ENCODE measurements at places on chromosomes 11 and 22.
A peak's percentile ranks its signal among the peaks of the same experiment; 100 is the strongest.

- DNase-seq = no peak
These were observed 1219.6 kb downstream of the BRD1 start for GRCh38 chr22:48607901-48608662.

GRCh38 chr11:131537196-131537595, 166.8 kb downstream of the NTM start:
- no peak for DNase-seq

DNA sequence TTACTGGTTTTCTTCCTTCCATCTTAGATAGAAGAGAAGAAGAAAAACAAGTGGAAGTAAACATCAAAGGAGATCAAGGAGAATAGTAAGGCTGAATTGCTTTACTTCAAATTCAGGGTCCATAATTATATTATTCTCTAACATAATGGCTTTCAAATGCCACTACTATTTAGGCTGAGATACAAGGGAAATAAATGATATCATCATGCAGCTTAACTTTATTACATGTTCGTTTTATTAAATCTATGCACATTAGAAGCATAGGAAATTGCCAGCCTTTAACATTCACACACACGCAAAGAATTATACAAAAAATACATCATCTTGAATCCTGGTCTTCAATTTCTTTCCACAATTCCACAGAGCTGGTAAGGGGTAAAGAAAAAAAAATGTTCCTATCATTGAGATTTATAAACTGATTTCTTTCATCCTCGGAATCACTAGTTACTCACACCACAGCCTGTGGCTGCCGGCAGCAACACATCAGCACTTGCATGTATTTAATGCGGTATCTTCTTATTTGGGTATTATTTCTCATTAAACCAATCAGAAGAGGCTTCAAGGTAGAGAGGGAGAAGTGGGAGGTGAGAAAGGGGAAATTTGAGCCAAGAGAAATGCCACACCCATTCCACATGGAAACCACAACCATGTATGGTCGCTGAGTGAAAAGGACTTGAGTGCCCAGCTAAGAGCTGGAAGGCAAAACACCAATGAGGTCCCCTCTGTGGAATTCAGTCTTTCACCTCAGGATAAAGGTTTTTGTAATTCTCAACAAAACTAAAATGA, 26.3 kb downstream of the SYTL2 start:
- no peak for DNase-seq

GRCh38 chr11:68584991-68585524, 99.3 kb upstream of the GAL start:
- DNase-seq = no peak

GRCh38 chr11:16859651-16860050, 121.2 kb downstream of the C11orf58 start:
- no peak for DNase-seq

DNA sequence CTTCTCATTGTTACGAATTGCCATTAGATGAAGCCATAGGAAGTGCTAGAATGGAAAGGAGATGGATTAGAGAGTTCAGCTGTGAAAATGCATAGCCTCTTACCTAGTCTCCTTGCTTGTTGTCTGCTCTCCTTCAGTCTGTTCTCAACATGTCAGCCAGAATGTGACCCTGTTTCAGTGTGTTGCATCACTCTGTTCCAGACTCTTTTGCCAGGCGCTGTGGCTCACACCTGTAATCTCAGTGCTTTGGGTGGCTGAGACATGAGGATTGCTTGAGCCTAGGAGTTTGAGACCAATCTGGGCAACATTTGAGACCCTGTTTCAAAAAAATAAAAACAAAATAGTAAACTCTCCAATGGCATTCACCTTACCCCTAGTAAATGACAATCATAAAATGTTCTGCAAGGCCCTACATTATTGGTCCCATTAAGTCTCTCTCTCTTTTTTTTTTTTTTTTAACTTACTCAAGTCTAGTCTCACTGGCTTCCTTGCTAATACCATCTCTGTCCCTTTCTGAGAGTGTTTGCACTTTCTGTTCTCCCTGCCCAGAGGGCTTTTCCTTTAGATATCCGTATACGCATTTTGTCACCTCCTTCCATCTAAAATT, 39.4 kb downstream of the CYP2R1 start:
- no peak for DNase-seq

- no peak for DNase-seq
These were observed 83.3 kb downstream of the GGT1 start for GRCh38 chr22:24686280-24686679.

- no peak for DNase-seq
These were observed 26.1 kb downstream of the ABTB2 start for GRCh38 chr11:34331736-34332135.

GRCh38 chr11:34614344-34615104, 6.4 kb upstream of the EHF start:
- no peak for DNase-seq

GRCh38 chr11:40514124-40514523, 945.3 kb downstream of the LRRC4C start:
- DNase-seq = no peak

GRCh38 chr11:93324500-93324899, 6.0 kb upstream of the DEUP1 start:
- no peak for DNase-seq

GRCh38 chr11:119049081-119049480, 7.9 kb downstream of the HYOU1 start:
- DNase-seq = no peak

GRCh38 chr11:128917144-128917724, 25.4 kb downstream of the TP53AIP1 start:
- no peak for DNase-seq

DNA sequence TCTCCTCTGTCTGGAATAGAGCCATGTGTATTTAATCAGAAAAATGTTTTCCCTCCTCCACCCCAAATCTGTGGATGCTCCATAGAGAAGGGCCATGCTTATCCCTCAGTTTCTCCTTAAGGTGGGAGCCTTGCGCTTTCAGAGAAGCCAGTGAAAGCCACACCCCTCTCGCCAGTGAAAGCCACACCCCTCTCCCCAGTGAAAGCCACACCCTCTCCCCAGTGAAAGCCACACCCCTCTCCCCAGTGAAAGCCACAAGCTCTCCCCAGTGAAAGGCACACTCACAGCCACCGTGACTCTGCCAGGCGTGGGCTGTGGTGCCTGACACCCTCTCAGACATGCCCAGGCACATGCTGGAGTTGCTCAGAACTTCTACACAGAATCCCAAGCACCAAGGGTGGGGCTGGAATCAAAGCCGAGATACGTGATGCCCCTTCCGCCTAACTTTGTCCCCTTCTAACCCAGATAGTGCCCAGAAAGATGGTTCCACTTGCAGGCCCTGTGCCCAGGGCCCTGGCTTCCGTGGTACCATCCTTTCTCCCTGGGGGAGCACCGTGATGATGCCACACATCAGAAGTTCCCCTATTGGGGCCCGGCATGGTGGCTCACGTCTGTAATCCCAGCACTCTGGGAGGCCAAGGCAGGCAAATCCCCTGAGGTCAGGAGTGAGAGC, 16.5 kb upstream of the PRR5 start:
- DNase-seq = peak; percentile 68

- DNase-seq = no peak
These were observed 91.2 kb downstream of the UBASH3B start for GRCh38 chr11:122746611-122747244.

- peak; percentile 23 for DNase-seq
These were observed 32.4 kb downstream of the EIF3F start for GRCh38 chr11:8019314-8020243.

DNA sequence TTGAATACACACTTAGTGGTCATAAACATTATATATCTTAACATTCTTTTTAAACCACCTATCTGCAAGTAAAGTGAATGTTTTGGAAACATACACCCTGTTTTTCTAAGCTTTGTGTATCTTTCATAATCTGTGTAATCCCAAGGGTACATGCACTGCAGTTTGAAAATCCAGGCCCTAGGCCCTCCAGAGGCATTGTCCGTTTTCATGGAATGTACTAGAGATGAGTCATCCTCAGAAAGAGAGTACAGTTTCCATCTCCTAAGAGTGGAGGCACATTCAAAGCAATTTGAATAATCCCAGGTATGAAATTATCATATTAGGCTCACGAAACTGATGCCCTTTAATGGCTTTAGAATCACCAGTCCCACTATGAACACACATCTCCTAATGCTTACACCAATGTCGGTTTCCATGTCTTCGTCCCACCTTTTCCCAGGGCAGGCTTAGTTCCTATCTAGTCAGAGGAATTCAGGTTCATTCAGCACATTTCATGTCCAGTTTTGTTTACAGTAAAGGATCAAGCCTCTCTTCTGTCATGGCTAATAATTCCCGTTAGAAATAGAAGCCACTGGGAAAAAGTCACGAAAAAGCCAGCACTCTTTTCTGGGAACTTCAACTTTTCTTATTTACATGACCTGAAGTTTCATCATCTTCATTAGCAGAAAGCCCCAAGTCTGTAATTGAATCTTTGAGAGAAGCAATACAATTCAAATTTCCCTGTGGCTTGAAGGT, 39.5 kb upstream of the CD44 start:
- DNase-seq = no peak

GRCh38 chr11:76946223-76946622, 85.5 kb downstream of the ACER3 start:
- no peak for DNase-seq

DNA sequence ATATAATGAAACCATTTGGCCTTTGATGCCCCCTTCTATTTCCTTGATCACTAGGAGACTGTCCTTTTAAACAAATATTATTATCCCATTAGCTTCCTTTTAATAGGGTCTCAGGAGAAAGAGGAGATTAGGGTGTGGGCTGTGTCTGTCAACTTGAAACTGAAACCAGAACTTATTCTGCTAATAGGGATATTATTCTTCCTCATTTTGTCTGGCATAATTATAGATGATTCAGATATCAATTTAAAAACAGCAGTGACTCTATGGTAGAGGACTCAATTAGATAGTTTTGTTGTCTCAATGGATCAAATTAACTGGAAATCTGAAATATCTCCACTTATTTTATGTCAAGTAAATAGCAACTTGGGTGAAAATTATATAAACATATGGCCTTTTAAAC, 584.9 kb upstream of the CCDC90B start:
- no peak for DNase-seq

GRCh38 chr11:131311776-131312514, 58.5 kb upstream of the NTM start:
- DNase-seq = no peak

- peak; percentile 89 for DNase-seq
These were observed at the start of gene ANO5 for GRCh38 chr11:22192642-22193347. ANO5 (plus strand) TSS chr11:22193085; CDS start chr11:22193493, 408 bp downstream.

- no peak for DNase-seq
These were observed 9.0 kb upstream of the ZBTB44 start for GRCh38 chr11:130323452-130324450.

- DNase-seq = no peak
These were observed 7.6 kb downstream of the ST14 start for GRCh38 chr11:130167146-130167545.

DNA sequence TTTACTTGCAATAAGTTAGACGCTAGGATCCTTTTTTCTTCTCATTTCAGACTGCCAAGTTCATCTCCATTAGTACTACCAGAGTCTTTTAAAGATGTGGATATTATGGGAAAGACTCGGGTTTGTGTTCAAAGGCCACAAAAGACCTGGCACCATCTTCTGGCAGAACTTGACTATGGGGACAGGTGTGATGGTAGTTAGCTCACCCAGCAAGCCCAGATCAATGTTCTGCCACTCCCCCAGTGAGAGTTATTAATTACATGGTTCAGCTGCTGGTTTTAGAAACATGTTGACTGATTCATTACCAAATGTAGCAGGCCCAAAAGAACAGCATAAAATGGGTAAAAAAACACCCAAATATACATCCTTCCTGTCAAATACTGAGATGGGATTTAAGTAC, 333.5 kb upstream of the PITPNB start:
- no peak for DNase-seq

GRCh38 chr22:19694696-19695095, 19.6 kb upstream of the SEPTIN5 start:
- DNase-seq = no peak

DNA sequence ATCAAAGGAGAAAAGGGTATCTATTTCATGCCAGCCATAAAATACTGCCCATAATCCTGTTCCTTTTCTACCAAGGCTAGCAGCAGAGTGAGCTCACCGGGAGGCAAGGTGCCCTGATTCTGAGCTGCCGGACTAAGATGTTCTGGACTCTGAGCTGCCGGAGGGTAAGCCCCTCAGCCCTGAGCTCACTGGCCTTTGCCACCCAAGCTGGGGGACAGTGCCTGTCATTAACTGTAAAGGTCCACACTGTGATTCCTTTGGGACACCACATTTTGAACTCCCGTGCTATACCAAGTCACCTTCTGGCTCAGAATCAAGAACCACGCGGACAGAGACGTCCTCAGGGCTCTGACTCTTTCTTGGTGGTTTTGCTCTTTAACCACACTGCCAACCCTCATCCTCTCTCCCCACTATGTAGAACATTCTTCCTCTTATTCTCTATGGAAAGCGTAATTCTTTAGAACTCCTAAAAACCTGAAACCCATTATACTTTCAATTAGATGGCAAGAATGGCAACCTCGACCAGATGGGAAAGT, 88.4 kb upstream of the BID start:
- DNase-seq = no peak

- no peak for DNase-seq
These were observed 108.3 kb downstream of the TIMP3 start for GRCh38 chr22:32909581-32910428.
